Stimulated activated CD8-positive, alpha-beta memory T cell treated with anti-CD3 and anti-CD28 coated beads, Interleukin-7, amount 100 ng/mL, for 4 hours (primary cell): ENCODE measurements at places on chromosomes 3 and 15.

DNA sequence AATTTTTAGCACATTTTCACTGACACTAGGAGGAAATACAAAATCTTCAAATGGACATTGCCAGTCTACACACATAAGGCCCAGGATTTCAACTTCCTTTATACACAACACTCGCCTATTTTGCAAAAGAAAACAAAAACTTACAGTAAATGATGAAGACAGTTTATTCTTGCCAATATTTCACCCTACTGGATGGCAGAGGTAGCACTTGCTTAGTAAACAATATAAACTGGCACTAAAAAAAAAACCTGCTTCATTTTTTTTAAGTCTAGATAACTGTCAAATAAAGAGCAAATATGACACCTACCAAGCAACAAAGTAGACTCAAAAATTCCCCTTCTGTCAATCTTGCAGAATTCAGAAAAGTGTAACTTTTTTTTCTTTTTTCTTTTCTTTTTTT lies 204.0 kb downstream of the VPS13C start:
- DNase-seq = no peak

GRCh38 chr3:158106766-158107471 lies 699 bp upstream of the SHOX2 start:
- DNase-seq = no peak

DNA sequence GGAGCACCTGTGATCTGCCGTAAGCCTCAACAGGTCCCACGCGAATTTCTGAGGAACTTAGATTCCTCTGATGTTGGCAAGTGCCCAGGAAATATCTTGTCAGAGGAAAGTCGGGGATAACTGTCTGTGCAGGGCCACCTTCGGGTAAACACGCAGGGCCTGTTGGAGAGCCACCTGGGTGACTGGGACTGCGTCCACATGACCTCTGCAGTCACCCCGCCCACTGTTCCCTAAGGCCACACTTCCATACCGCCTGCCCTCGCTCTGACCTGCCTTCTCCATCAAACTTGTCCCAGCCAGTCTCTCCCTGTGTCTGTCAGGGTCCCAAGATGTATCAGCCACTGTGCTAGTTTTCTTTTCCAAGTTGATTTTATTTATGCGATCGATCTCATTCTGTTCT lies 28.7 kb downstream of the BFSP2 start:
- no peak for DNase-seq

GRCh38 chr3:87270908-87271700 lies 5.3 kb downstream of the POU1F1 start:
- DNase-seq = no peak

GRCh38 chr3:66475386-66476020 lies 25.3 kb downstream of the LRIG1 start:
- DNase-seq = no peak
